ENCODE measurements at places on chromosomes 2 and 18. TPM values are rescaled to one million over a fixed set of nuclear protein-coding genes. Genes with fewer than 3 reads are reported as not detected.

GRCh38 chr2:21330786-21331391 is 207.1 kb downstream of the TDRD15 start:
- H3K4me3 ChIP-seq, result no peak overlapping the region
- no peak for DNase-seq
- no peaks in the 10 kb centered on the region for H3K36me3 ChIP-seq
- H3K4me1 ChIP-seq, result peaks cover 10% of the 10 kb centered on the region
- no peaks in the 10 kb centered on the region for H3K27me3 ChIP-seq

- H3K4me1 ChIP-seq, result no peaks in the 10 kb centered on the region
- H3K27me3 ChIP-seq, result no peaks in the 10 kb centered on the region
- DNase-seq, result no peak
- H3K36me3 ChIP-seq, result no peaks in the 10 kb centered on the region
- no peak overlapping the region for H3K27ac ChIP-seq
These were observed 126.7 kb downstream of the OLA1 start for GRCh38 chr2:174121612-174122011.

GRCh38 chr2:103986001-103986400 is 867.9 kb upstream of the POU3F3 start:
- no peak overlapping the region for H3K4me3 ChIP-seq
- no peaks in the 10 kb centered on the region for H3K36me3 ChIP-seq
- DNase-seq, result no peak
- H3K4me1 ChIP-seq, result no peaks in the 10 kb centered on the region

GRCh38 chr2:104982111-104982510 is 55.8 kb upstream of the MRPS9 start:
- H3K4me3 ChIP-seq, result no peak overlapping the region
- no peaks in the 10 kb centered on the region for H3K4me1 ChIP-seq
- H3K27ac ChIP-seq, result no peak overlapping the region
- no peak for DNase-seq
- no peaks in the 10 kb centered on the region for H3K27me3 ChIP-seq
- no peaks in the 10 kb centered on the region for H3K36me3 ChIP-seq

- H3K4me1 ChIP-seq, result peaks cover 3% of the 10 kb centered on the region
- no peaks in the 10 kb centered on the region for H3K36me3 ChIP-seq
- DNase-seq, result no peak
- no peaks in the 10 kb centered on the region for H3K27me3 ChIP-seq
These were observed 210.2 kb upstream of the FBXO11 start for GRCh38 chr2:48116497-48116896.

DNA sequence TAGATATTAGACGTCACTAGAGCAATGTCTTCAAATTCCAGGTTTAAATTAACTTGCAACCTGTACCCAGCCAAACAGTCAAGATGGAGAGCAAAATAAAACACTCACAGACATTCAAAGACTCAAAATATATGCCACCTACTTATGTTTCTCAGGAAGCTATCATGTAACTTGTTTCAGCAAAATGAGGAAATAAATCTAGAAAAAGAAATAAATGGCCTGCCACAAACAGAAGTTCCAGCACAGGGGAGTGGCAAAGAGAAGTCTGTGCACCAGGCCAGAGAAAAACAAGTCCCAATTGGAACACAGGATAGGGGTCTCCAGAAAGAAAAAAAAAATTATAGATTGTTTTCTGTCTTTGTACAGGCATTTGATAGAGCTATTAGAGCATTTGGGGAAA is 96.7 kb downstream of the LRP2 start:
- H3K27me3 ChIP-seq, result no peaks in the 10 kb centered on the region
- no peak for DNase-seq
- H3K4me3 ChIP-seq, result no peak overlapping the region

- peaks cover 15% of the 10 kb centered on the region for H3K4me1 ChIP-seq
- H3K4me3 ChIP-seq, result no peak overlapping the region
- DNase-seq, result no peak
- H3K27me3 ChIP-seq, result no peaks in the 10 kb centered on the region
These were observed 14.9 kb downstream of the PPP3R1 start for GRCh38 chr2:68237404-68237803.

SCN3A gene
- total RNA-seq, result 0.50 TPM

SOCS6 gene
- 10.4 TPM for total RNA-seq
